ENCODE measurements at places on chromosomes 7 and 10.

- DNase-seq, result no peak
Measured at GRCh38 chr7:38310591-38311101, 37.2 kb upstream of the TARP start.

DNA sequence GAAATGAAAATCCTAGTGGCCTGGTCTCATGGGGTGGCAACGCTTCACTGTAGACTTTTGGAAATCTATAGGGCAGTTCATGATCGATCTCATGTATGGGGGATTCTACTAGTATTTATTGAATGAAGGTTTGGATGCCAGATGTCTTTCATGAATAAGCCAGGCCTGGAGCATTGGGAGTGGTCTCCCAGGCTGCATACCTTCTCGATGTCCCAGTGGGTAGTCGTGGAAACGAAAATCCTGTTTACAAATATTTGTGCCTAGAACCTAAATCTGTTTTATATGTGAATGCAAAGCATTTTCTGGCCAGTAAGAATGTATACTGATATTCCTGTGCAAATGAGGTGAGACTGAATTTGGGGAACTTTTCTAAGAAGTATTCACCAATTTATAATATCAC, 105.0 kb upstream of the C1QL3 start:
- DNase-seq, result no peak

DNA sequence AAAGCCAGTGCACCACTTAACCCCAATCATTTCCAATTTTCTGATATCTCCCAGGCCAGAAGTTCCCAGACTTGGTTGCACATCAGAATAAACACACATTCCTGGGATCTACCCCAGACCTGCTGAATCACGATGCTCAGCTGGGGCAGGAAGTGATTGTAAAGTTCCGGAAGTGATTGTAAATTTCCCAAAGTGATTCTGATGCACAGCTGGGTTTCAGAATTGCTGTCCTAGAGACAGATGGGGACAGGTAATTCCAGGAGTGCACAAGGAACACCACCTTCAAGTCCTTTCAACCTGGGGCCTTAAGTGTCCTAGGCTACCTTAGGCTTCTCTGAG, 104.2 kb upstream of the EEPD1 start:
- DNase-seq, result no peak

GRCh38 chr10:89505640-89506275, 29.6 kb downstream of the SLC16A12 start:
- no peak for DNase-seq

DNA sequence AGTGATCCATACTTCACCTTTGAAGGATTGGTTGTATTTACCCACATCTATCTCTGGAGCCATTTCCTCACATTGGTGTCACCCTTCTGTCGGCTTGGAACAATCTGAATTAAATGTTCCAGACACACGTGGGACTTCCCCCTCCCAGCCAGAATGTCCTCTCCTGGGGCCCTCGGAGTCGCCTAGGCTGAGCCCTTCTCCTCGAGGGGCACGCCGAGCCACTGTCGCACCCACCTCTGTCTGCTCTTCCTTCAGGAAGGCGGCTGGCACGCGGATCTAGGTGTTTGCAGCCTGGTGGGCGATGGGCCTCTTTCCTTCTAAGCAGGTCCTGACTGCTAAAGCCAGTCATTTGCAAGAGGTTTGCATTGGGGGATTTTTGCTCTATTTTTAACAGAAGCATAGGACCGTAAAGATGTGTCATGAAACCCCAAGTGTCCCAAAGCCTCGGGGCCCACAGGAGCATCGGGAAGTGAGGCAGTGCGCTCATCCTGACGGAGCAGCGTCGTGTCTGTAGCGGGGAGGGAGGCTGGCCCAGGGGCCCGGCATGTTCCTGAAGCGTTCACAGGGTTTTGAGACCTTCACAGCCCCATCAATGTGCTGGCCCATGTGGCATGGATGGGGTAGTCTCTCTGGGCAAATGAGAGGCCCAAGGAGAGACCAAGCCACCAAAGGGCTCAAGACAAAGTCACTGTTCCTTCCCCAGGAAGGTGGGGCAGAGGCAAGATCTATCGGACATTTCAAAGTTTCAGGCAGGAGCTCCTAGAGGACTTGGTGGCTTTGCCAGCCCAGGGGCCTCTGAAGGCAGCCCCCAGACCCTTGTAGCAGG, 86.7 kb downstream of the RGS10 start:
- no peak for DNase-seq
